NCI-H2081 treated with DMSO at 0.1 percent for 48 hours (cell line): ENCODE measurements at places on chromosomes 5 and 9.

GRCh38 chr9:99486684-99487083 lies 264.6 kb downstream of the SEC61B start:
- DNase-seq, result no peak

DNA sequence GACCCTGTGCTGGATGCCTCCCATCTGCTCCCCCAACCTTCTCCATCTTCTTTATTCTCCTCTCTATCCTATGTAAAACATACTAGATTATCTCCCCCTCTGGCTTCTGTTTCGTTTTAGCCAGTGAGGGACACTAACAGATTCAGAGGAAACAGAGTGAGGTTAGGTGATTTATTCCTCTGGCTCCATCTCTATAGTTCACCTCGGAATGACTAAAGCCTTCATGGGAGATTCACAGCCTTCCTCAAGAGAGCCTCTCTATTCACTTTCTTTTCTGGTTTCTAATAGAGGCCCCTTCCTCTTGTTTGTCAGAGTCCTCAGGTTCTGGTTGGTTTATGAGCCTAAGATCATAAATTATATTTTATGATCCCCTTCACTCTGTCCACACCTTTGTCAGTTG lies 633.1 kb upstream of the TYRP1 start:
- no peak for DNase-seq

DNA sequence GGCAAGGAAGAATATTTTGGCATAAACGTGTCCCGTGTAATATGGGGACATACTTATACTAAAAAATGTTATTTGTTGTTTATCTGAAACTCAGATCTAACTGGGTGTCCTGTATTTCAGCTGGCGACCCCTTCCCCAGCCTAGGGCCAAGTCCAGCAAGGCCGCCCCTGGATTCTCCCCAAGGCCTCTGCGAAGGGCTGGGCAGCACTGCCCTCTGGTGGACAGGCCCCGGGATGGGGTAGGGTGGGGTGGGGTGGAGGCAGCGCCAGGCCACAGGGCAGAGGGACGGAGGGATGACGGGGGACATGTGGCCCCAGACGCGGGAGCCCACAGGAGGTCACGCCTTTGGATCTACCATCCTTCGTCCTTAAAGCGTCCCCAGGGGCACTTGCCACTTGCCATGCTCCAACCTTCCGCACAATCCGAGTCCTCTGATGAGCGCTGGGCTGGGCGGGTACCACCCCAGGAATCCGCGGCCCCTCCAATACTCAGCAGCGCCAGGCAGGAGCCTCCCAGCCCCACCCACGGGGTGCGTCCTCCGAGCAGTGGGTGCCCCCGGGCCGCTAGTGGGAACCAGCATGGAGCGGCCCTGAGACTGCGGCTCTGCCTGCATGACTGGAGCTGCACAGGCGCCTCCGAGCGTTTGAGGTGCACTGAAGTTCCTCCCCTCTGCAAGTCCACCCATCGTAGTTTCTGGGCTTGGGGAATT lies 7.1 kb upstream of the AGPAT2 start:
- no peak for DNase-seq

DNA sequence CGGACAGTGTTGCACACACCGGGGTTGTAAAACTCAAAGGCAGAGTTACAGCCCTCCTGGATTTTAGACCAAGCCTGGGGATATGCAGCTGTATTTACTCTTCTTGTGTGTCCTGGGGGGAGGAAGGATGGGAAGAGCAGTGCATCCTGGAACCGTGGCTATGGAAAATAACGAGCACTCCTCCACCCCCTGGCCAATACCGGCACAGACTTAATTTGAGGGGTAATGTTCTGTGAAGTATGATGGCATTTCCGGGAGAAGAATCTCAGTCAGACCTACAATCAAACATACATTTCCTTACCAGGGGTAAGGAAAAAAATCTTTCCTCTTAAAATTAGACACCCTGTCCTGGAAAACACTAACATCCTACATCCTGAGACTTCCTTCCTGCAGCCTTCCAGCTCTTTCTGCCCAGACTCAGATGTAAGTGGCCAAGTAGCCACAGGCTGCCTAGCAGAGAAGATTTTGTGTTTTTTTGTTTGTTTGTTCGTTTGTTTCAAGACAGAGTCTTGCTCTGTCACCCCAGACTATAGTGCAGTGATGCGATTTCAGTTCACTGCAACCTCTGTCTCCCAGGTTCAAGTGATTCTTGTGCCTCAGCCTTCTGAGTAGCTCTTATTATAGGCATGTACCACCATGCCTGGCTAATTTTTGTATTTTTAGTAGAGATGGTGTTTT lies 11.0 kb upstream of the ERMP1 start:
- peak; percentile 75 for DNase-seq

DNA sequence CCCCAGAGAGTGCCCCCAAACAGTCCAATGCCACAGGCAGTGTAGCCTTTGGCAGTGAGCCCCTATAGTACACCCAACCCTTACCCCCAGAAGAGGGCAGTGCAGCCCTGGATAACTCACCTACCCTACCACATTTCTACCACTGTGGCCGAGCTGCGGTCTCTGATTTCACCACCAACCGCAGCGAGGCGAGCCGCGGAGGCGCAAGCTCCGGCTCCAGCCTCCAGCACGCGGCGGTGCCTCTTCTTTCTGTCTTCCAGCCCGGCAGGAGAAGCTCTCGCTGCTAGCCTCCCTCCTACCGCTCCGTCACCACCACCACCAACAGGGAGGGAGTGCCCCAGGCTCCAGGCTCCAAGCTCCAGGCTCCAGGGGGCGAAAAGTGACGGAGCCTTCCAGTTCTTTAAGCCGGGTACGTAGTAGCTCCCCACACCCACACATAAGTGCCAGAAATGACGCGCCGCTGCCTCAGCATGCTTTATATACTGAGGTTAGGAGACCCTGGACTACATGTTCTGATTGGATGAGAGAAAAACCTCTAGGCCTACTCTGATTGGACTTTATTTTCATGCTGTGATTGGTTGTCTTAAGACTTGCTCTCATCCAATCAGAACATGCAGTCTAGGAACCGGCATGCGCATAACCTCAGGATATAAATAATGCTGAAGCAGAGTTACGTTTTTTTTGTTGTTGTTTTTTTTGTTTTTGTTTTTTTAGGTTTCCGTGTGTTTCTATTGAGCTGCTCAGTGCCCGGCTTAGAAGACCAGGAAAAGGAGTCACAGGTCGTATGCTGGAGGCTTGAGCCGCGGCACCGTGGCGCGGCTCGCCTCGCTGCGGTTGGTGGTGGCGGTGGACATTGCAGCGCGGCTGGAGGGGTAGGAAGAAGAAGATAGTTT lies at the start of gene PCAT7:
TSS of gene PCAT7 (plus strand) at position 645 of the 893 bp plus-strand sequence.
- DNase-seq, result peak; percentile 65

- no peak for DNase-seq
Measured at GRCh38 chr5:6356578-6357164, 21.7 kb downstream of the MED10 start.

- no peak for DNase-seq
Measured at GRCh38 chr9:131915181-131915580, 164.5 kb downstream of the MED27 start.

DNA sequence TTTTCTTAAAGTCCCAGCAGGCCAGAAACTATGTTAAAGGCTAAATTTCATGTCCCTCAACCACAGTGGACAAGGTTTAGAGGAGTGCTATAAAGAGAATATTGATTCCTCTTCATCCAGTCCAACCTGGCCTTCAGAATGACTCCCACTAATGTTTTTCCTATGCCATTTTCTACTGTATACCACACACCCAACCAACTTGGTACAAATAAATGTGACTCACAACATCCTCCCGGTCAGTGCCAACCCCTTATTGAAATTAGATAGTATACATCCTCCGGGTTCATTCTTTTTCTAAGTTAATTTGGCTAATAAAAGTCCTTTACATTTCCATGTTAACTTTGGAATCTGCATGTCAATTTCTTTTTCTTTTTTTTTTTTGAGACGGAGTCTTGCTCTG lies 215.1 kb downstream of the TSSK1B start:
- DNase-seq, result no peak

GRCh38 chr9:128723352-128723865 lies 518 bp downstream of the ZDHHC12 start:
- DNase-seq, result no peak

DNA sequence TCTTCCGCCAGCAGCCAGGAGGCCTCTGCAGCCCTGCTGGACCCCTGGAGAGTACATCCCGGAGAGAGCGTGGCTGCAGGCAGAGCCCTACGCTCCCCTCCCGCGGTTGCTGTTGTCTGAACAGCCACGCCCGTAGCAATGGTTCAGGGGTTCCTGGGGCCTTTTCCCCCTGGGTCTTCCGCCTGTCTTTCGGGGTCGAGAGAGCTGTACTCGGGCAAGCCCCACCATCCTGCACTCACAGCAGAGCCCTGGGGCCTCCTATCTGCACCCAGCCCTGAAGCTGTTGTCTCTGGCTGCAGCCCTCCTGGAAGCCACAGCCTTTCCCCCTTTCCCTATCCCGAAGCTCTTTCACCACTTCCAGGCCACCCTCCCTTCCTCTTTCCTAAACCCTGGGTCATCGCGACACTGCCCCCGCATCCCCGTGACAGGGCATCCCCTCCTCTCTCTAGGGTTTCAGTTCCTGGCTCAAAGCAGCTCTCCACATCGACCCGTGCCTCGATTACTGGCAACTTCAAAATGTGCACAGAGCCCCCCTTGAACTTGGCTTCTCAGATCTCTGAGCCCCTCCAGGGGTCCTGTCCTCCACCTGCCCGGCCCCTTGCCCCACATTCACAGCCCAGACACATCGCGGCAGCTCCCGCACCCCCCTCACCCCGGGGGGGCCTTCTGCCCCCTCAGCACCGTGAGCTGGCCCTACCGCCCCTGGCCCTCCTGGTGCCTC lies 43.9 kb upstream of the CEP72 start:
- DNase-seq, result no peak

DNA sequence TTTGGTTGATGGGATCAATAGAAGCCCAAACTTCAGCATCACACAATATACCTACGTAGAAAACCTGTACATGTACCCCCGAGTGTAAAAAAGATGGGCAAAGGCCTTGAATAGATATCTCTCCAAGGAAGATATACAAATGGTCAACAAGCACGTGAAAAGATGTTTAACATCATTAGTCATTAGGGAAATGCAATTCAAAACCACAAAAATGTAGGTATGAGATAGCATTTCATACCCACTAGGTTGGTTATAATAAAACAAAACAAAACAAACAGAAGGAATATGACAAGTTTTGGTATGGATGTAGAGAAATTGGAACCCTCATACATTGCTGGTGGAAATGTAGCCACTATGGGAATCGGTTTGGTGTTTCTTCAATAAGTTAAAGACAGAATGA lies 33.1 kb upstream of the PPARGC1B start:
- DNase-seq, result no peak

- no peak for DNase-seq
Measured at GRCh38 chr5:137372016-137372772, 126.9 kb downstream of the SPOCK1 start.

DNA sequence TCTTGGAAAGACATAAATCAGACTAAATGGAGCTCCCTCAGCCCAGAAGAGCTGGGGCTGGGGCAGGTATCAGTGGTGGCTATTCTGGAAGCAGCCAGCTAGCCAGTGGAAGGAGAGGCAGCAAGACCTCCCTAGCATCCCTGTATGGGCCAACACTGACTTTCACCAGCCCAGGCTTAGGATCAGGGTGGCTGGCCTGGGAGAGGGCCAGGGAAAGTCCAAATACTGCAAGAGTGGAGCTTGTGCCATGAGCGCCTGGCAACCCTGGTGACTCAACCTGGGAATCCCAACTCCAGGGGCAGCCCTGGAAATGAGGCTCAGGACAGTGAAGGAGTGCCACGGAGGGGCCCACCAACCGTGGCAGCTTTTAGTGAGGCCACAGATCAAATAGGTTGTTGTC lies 7.6 kb upstream of the IRF1 start:
- no peak for DNase-seq

GRCh38 chr5:124806373-124807077 lies 60.1 kb upstream of the ZNF608 start:
- peak; percentile 90 for DNase-seq

DNA sequence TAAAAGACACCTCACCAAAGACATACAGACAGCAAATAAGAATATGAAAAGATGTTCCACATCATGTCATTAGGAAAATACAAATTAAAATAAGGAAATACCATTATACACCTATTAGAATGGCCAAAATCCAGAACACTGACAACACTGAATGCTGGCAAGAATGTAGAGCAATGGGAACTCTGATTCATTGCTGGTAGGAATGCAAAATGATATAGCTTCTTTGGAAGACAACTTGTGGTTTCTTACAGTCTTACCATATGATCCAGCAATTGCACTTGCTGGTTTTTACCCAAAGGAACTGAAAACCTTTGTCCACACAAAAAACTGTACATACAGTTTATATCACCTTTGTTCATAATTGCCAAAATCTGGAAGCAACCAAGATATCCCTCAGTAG lies 6.5 kb downstream of the TMEM161B start:
- DNase-seq, result no peak

GRCh38 chr5:128913551-128913950 lies 51.7 kb upstream of the SLC27A6 start:
- no peak for DNase-seq

GRCh38 chr5:148558892-148559291 lies 95.4 kb downstream of the HTR4 start:
- no peak for DNase-seq

DNA sequence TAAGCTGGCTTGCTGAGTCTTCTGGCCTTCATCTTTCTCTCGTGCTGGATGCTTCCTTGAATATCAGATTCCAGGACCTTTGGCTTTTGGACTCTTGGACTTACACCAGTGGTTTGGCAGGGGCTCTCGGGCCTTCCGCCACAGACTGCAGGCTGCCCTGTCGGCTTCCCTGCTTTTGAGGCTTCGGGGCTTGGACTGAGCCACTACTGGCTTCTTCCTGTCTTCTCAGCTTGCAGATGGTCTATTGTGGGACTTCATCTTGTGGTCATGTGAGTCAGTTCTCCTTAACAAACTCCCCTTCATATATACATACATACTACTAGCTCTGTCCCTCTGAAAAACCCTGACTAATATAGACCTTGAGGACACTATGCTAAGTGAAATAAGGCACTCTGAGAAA lies 78.3 kb upstream of the SSBP2 start:
- no peak for DNase-seq

GRCh38 chr5:65776441-65777141 lies 54.6 kb downstream of the NLN start:
- DNase-seq, result no peak

GRCh38 chr5:116718317-116718716 lies 143.7 kb upstream of the SEMA6A start:
- DNase-seq, result no peak

DNA sequence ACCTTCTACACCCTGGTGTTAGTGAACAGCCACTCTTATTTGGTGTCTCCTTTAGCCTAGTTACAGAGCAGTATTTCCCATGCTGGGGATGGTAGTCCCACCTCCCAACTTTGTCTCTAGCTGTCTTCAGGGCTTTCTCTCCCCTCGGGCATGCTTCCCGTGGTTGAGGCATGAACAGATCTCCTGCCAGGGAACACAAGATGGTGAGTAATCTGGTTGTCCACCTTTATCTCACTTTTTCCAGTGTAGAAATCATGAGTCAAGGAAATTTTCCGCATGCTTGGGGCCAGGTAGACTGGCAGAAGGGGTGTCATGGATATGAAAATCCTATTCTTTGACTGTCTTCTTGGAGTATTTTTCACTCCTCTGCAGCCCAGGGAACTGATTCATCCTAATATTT lies 532.9 kb downstream of the ANXA1 start:
- no peak for DNase-seq
